ENCODE measurements at places on chromosomes 4 and X. TPM values are rescaled to one million over a fixed set of nuclear protein-coding genes. Genes with fewer than 3 reads are reported as not detected.

Gene PPEF1
- total RNA-seq, result 5.0 TPM

Gene GALNTL6
- 2.4 TPM for total RNA-seq

Gene TLR2
- not detected for total RNA-seq

DNA sequence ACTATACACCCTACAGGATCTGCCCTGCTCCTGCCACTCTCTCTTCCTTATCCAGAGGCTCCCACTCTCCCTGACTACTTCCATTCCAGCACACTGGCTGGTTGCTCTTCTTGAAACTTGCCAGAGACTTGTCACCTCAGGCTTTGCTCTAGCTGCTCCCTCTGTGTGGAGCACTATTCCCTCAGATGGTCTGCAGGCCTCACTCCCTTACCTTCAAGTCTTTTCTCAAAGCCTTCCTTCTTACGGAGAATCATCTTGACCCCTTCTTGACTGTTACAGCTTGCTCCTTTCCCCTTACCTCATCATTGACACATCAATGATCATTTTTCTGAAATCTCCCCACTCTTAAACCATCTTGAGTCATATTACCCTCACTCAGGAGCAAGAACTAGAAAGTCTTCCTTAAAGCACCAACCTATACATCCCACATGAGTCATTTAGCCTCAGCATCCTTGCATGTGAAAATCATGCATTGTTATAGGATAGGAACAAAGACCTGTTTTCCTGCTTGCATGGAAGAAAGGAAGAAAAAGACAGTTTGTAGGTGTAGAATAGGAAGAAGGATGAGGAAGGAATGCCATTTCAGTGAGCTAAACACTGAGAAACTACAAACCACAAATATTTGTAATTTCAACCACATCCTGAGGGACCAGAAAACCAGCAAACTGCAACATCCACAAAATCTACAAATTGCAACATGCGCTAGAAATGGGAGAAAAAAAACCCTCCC is 55.7 kb downstream of the ANTXR2 start:
- no peak for DNase-seq
